ENCODE measurements at places on chromosomes 2 and 18.

- no peak for DNase-seq
Observed at GRCh38 chr18:10923141-10923540, 226.2 kb downstream of the PIEZO2 start.

- DNase-seq, result no peak
Observed at GRCh38 chr2:181760521-181760920, 80.2 kb upstream of the NEUROD1 start.

- DNase-seq, result no peak
Observed at GRCh38 chr18:22471546-22472131, 53.9 kb upstream of the CTAGE1 start.

DNA sequence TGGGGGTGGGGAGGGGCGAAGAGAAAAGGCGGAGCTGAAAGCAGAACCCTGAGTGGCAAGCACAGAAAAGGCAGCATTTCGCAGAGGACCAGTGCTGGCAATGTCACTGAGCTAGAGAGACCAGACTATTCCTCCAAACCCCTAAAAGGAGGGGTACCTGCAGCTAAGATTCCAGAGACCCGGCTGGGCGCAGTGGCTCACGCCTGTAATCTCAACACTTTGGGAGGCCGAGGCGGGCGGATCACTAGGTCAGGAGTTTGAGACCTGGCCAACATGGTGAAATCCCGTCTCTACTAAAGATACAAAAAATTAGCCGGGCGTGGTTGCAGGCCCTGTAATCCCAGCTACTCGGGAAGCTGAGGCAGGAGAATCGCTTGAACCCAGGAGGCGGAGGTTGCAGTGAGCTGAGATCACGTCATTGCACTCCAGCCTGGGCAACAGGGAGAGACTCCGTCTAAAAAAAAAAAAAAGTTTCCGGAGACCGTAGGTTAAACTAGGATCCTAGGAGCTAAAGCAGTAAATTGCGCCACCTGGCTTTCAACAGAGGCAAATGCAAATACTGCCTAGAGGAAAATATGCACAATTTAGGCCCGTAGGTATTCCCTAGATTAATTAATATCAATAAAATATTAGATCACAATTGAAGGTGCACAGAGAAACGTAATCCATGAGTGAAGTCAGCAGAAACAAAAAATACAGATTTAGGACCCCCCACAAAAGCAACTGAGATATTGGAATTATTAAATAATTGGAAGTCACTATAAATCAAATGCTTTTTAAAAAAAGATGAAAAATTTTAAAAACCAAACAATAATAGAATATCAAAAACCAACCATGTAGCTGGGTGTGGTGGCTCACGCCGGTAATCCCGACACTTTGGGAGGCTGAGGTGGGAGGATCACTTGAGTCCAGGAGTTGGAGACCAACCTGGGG lies 4.9 kb downstream of the UCN start:
- DNase-seq, result peak; percentile 35
